ENCODE measurements at places on chromosomes 5 and 9. TPM values are rescaled to one million over a fixed set of nuclear protein-coding genes. Genes with fewer than 3 reads are reported as not detected.

ADAMTS19 gene
- not detected for total RNA-seq

GARNL3 gene
- 8.0 TPM for total RNA-seq

PRDM9 gene
- total RNA-seq: not detected

EEIG1 gene
- total RNA-seq: 44.7 TPM

SLC22A4 gene
- total RNA-seq: 1.8 TPM

GMCL2 gene
- total RNA-seq: not detected

GLIPR2 gene
- total RNA-seq: 64.9 TPM

ZNF366 gene
- 12.2 TPM for total RNA-seq

SPAAR gene
- total RNA-seq: 13.5 TPM

LECT2 gene
- total RNA-seq: not detected

SLC1A1 gene
- total RNA-seq: 52.7 TPM

EHMT1 gene
- total RNA-seq: 82.7 TPM

BTNL9 gene
- total RNA-seq: 99.8 TPM

RGS7BP gene
- total RNA-seq: 2.4 TPM

ERCC8 gene
- 9.1 TPM for total RNA-seq

DNA sequence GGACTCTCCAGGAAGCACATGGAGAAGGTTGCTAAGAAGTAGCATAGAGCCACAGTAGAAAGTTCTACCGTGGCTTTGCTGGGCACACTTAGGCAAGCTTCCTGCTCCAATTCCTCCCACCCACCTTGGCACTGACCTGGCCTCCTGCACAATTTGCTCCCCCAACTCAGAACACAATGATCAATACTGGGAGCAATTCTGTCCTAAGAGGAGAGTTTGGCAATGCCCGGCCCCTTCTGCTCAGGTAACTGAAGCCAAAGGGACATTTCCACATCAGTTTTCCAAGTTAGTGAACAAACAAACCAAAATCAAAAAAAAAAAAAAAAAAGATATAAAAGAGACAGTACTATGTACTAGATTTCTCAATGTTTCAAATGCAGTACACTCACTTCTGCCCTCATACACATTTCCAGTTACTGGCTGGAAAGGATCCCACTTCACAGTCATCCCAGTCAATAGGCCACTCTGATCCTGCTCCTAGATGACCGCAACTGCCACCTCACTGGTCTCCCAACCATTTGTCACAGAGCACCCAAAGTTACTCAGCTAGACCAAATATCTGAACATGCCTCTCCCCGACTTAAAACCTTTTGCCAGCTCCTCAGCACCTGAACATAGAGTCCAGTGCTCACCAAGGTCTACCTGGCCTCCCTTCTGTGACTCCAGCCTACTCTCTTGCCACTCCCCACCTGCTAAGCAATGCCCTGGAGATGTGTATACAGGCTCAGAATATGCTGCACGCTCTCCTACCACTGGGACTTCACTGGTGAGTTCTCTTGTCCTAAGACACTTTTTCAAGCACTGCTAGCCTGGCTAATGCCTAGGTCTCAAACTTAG, 21.3 kb downstream of the ABCA1 start:
- peak overlapping the region; percentile 18 for H3K27ac ChIP-seq
- H3K27me3 ChIP-seq: no peaks in the 10 kb centered on the region
- H3K4me1 ChIP-seq: peaks cover 53% of the 10 kb centered on the region
- H3K36me3 ChIP-seq: peaks cover 8% of the 10 kb centered on the region
- no peak overlapping the region for H3K4me3 ChIP-seq

- no peaks in the 10 kb centered on the region for H3K27me3 ChIP-seq
- H3K36me3 ChIP-seq: no peaks in the 10 kb centered on the region
- H3K4me1 ChIP-seq: no peaks in the 10 kb centered on the region
- H3K4me3 ChIP-seq: no peak overlapping the region
- no peak overlapping the region for H3K27ac ChIP-seq
- DNase-seq: no peak
Measured at GRCh38 chr5:170536525-170536924, 32.7 kb downstream of the KCNIP1 start.

- H3K36me3 ChIP-seq: no peaks in the 10 kb centered on the region
- no peak overlapping the region for H3K4me3 ChIP-seq
- H3K4me1 ChIP-seq: peaks cover 37% of the 10 kb centered on the region
- H3K27ac ChIP-seq: peak overlapping the region; percentile 73
- H3K27me3 ChIP-seq: no peaks in the 10 kb centered on the region
Measured at GRCh38 chr9:120942186-120943001, 15.8 kb upstream of the TRAF1 start.

- H3K36me3 ChIP-seq: no peaks in the 10 kb centered on the region
- DNase-seq: no peak
- no peaks in the 10 kb centered on the region for H3K27me3 ChIP-seq
- H3K4me1 ChIP-seq: no peaks in the 10 kb centered on the region
- no peak overlapping the region for H3K4me3 ChIP-seq
- H3K27ac ChIP-seq: no peak overlapping the region
Measured at GRCh38 chr5:147332658-147333057, 97.8 kb downstream of the STK32A start.

DNA sequence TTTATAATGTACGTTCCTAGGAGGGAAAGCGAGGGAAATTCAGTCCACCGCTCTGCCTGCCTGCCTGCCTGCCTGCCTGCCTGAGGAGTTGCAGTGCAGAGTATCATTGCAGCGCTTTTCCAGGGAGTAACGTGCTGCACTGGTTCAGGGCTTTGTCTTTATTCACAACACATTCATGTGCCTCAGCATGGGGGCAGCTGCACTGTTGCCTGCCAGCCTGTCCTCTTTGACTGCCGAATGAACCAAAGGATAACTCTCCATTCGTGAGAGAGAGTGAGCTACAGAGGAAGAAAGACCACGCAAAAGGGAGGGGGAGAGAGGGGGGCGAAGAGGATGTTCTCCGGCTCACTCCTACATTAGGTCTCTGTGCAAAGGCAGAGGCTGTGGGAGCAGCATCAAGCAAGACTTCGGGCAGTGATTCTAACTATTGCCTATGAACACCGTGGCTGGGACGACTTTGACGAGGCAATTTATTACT, 791.2 kb downstream of the MAT2B start:
- H3K4me1 ChIP-seq: no peaks in the 10 kb centered on the region
- DNase-seq: no peak
- no peaks in the 10 kb centered on the region for H3K27me3 ChIP-seq

- no peak overlapping the region for H3K27ac ChIP-seq
- H3K4me1 ChIP-seq: no peaks in the 10 kb centered on the region
- H3K4me3 ChIP-seq: no peak overlapping the region
- DNase-seq: no peak
- H3K27me3 ChIP-seq: no peaks in the 10 kb centered on the region
- H3K36me3 ChIP-seq: no peaks in the 10 kb centered on the region
Measured at GRCh38 chr5:25090275-25090674, 445.5 kb upstream of the CDH10 start.

GRCh38 chr9:4116723-4117460, 183.0 kb downstream of the GLIS3 start:
- no peak for DNase-seq
- no peak overlapping the region for H3K4me3 ChIP-seq
- H3K4me1 ChIP-seq: peaks cover 4% of the 10 kb centered on the region
- no peaks in the 10 kb centered on the region for H3K36me3 ChIP-seq
- H3K27ac ChIP-seq: no peak overlapping the region
- no peaks in the 10 kb centered on the region for H3K27me3 ChIP-seq

- H3K4me1 ChIP-seq: peaks cover 16% of the 10 kb centered on the region
- H3K36me3 ChIP-seq: no peaks in the 10 kb centered on the region
- no peak for DNase-seq
- H3K4me3 ChIP-seq: peak overlapping the region; percentile 58
- peak overlapping the region; percentile 69 for H3K27ac ChIP-seq
Measured at GRCh38 chr5:123094919-123095797, 6.1 kb downstream of the PRDM6 start.

DNA sequence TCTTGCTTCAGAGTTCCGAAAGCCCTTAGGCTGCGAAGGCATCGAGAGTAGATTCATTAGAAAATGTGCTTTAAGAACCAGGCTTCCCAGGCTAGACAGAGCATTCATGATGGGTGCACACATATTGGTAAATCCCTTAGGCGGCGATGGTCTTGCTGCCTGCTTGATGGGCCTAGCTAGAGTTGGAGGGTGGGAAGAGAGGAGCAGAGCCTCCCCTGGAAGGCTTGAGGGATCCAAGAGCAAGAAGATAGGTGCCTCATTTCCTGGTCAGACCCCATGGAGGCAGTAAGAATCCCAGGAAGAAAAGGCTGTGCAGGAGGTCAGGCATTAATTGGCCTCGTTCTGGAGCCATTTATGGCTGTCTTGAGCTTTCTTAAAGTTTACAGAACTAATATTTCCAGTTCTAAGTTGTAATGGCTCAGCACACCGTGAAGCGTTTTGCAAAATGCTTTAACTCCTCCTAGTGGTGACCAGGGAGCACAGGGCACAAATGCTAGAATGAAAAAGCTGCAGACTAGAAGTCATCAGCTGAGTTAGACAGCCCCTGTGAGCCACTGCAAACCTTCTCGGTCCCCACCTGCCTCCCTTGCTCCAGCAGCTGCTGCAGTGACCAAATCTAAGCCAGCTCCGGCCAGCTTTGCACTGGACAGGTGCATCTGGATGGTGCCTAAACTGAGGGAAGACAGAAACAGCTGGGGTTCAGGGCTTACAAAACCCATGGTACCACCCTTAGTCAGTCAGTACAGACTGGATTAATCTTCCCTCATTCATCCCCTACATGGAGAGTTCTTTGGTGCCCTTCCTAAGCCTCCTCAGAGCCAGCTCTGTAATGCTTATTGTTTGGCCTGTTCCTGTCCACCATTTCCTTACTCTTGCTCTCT, 14.7 kb downstream of the SLC45A2 start:
- no peak for DNase-seq
- H3K27ac ChIP-seq: no peak overlapping the region
- no peaks in the 10 kb centered on the region for H3K36me3 ChIP-seq
- H3K27me3 ChIP-seq: no peaks in the 10 kb centered on the region

GRCh38 chr5:164256954-164257353, 751.5 kb downstream of the MAT2B start:
- no peak for DNase-seq
- no peaks in the 10 kb centered on the region for H3K4me1 ChIP-seq
- H3K36me3 ChIP-seq: no peaks in the 10 kb centered on the region
- no peak overlapping the region for H3K27ac ChIP-seq
- H3K27me3 ChIP-seq: no peaks in the 10 kb centered on the region
- H3K4me3 ChIP-seq: no peak overlapping the region

DNA sequence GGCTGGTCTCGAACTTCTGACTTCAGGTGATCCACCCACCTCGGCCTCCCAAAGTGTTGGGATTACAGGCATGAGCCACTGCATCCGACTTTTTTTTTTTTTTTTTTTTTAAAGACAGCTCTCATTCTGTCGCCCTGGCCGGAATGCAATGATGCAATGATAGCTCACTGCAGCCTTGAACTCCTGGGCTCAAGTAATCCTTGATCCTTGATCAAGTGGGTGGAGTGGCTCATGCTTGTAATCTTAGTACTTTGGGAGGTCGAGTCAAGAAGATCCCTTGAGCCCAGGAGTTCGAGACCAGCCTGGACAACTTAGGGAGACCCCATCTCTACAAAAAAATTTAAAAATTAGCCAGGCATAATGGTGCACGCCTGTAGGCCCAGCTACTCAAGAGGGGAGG, 8.1 kb downstream of the SEC24A start:
- no peaks in the 10 kb centered on the region for H3K27me3 ChIP-seq
- no peak for DNase-seq
- H3K4me1 ChIP-seq: no peaks in the 10 kb centered on the region
- no peak overlapping the region for H3K4me3 ChIP-seq

DNA sequence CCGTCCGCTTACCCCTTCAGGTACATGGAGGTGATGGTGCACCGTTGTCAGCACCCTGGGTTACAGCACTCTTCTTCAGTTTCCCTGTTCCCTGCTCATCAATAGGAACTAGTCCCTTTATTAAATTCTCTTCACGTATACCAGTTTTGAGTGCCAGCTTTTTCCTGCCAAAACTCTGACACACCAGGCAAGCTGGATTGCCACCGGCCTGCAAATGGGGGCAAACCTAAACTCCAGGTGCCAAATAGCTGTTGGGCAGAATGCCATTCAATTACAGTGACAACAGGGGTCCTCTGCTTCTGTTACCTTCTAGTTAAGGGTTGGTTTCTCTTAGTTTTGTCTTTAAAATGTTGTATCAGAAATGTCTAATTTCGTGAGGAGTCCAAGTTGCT, 400.4 kb downstream of the OSTF1 start:
- H3K27me3 ChIP-seq: no peaks in the 10 kb centered on the region
- H3K27ac ChIP-seq: no peak overlapping the region
- no peaks in the 10 kb centered on the region for H3K4me1 ChIP-seq
- no peak overlapping the region for H3K4me3 ChIP-seq

DNA sequence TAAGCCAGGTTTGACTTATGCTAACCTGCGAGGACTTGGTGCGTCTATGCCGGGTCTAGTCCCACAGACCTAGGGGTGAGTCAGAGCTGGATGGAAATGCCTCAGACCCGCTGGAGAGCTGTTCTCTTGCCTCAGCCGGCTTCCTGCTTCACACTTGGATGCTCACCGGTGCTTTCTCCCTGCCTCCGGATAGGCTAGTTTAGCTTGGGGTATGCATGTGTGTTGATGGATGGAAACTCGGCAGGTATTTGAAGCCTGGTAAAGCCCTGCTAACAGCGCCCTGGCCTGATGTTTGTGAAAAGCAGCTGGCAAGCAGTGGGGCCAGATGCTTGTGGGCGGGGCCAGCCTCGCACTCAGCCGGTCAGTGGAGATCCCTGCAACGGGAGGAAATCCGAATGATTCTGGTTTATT, 29.3 kb downstream of the PRRC2B start:
- no peaks in the 10 kb centered on the region for H3K27me3 ChIP-seq
- DNase-seq: no peak
- peaks cover 57% of the 10 kb centered on the region for H3K4me1 ChIP-seq
- H3K27ac ChIP-seq: peak overlapping the region; percentile 45

DNA sequence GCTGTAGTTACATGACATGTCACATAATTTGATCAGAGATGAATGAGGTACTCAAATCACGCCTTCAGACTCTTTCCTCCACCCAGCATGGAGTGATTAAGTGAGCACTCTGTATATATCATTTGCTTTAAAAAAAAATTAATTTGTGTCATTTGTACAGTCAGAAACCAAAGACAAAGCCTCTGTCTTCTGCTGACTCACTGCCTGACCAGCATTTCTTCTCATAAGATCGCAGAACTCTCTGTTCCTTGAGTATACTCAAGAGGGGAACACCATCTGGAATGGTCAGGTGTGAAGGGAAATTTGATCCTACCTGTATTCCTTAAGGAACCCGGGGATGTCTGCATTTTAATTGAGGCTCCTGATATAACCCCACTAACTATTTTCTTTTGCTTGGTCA, 254.4 kb downstream of the FAM114A2 start:
- H3K27ac ChIP-seq: no peak overlapping the region
- no peak overlapping the region for H3K4me3 ChIP-seq
- DNase-seq: no peak
- no peaks in the 10 kb centered on the region for H3K36me3 ChIP-seq

DNA sequence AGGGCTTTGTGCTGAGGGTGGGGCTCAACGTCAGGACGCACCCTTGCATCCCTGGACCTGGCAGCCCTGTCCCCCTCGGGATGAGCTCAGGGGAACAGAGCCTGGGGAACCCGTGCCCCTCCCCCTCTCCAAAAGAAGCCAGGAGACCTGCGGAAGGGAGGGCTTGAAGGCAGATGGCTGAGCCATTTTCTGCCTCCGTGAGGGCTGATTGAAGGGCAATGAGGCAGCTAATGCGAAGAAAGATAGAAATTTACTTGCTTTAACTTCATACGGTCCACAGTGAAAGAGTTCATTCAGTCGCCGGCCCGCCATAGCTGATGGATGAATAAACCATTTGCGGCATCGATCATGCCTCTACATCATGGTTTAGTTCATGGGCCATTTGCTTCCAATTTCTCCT, 28.8 kb downstream of the ASS1 start:
- H3K4me3 ChIP-seq: no peak overlapping the region
- H3K4me1 ChIP-seq: no peaks in the 10 kb centered on the region
